ENCODE measurements at places on chromosomes 5 and 9.

DNA sequence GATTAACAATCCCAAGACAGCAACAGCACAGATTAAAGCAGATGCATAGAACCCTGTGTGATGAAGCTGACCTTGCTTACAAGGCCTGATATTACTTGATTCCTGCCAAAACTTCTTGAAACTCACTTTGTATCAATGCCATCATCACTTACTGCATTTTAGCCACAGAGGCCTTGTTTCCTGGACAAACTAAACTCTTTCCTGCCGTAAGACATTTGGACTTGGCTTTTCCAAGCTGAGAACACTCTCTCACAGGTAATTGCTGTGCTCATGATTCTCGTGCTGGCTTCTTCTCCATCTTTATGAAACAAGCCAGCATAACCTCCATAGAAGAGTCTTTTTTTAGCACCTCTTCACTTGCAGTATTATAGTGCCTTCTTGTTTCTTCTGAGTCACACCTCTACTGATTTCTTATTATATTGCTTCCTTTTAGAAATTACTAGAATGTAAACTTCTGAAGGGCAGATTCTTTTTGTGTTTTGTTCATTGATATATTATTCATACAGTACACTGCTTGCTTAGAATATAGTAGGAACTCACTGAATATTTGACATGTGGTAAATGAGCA, 456.5 kb upstream of the ZNF608 start:
- no peak for DNase-seq

- DNase-seq: no peak
Observed at GRCh38 chr5:59496524-59497134, 396.9 kb downstream of the PDE4D start.

DNA sequence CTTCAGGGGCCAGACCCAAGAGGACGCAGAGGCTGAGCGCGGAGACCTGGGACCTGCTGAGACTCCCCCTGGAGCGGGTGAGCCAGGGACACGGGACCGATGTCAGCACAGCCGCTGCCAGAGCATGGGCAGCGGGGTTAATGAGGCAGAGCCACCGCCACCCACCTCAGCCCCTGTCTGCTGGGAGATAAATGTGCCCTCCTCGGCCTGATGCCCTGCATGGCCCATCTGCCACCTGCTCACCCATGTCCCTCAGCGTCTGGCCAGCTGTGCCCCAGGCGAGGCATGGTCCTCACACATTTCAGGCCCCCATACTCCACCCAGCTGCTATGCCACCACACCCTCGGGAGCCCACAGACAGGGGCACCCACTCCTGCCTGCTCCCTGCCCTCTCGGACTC, 14.9 kb downstream of the DNLZ start:
- DNase-seq: no peak

- DNase-seq: no peak
Observed at GRCh38 chr5:93221-93980, 1.4 kb downstream of the PLEKHG4B start.

DNA sequence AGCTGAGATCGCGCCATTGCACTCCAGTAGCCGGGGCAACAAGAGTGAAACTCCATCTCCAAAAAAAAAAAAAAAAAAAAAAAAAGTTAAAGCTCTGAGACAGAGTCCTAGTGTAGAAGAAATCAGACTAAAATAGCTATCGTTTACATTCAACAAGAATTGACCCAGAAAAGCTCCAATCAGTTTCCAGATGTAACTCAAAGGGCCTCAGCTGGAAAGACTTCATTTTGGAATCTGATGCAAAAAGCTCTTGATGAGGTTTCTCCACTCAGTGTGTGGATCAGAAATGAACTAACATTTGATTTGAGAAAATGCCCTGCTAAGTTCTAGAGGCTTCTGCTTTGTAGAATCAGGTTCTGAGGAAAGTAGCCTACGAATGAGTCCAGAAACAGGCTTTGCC, 7.2 kb upstream of the C1QTNF2 start:
- DNase-seq: no peak

- DNase-seq: no peak
Observed at GRCh38 chr9:16321461-16322119, 548.9 kb downstream of the BNC2 start.

- no peak for DNase-seq
Observed at GRCh38 chr9:115553060-115553773, 435.3 kb upstream of the TNC start.

GRCh38 chr5:5246736-5247135, 106.6 kb downstream of the ADAMTS16 start:
- no peak for DNase-seq

DNA sequence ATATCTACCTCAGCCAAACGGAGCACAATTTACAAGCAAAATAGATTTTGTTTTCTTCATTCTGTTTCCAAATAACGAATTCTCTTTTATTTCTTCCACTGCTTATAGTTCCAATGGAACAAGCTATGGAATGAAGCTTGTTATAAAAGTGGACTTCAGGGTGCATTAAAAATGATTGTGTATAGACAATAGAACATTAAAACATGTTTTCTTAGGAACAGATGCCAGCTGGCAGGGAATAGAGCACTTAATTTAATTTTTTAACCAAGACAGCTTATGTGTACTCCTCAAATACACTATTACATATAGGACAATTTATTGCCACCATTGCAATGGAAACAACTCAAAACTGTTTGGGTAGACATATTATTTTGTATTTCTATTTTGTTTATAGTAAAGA, 860.1 kb upstream of the TYRP1 start:
- no peak for DNase-seq

DNA sequence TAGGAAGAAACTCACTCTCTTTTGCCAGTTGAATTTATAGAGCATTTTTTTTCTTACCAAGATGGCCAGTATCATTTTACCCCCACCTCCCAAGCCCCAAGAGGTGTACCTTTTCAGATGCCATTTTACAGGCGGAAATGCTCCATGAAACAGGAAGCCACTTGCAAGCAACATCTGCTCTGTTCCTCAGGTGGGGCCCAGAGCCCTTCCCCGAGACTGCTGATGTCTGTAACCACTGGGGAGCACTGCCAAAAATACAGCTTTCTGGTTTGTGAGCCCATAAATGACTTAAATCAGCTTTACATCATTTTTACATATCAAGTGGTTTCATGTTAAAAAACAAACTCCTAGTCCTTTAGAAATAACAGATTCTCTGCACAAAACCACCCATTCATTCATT, 42.9 kb upstream of the GARNL3 start:
- DNase-seq: no peak

DNA sequence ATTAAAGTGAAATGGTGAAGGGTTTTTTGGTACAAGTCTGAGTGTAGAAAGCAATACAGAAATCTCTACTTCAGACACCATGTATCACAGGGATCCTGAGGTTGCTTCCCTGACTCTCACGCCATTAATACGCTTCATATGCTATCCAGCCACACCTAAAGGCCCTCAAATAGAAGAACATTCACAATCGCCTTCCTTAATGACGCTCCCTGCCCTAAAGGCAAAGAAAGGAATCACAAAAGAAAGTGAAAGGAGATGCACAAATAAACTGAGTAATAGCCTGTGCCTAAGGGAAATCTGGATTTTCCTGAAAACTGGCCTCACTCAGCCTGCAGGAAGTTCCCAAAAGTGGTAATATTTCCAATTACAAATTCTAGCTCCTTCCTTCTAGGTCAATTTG, 1002.7 kb upstream of the DMAC1 start:
- DNase-seq: no peak

DNA sequence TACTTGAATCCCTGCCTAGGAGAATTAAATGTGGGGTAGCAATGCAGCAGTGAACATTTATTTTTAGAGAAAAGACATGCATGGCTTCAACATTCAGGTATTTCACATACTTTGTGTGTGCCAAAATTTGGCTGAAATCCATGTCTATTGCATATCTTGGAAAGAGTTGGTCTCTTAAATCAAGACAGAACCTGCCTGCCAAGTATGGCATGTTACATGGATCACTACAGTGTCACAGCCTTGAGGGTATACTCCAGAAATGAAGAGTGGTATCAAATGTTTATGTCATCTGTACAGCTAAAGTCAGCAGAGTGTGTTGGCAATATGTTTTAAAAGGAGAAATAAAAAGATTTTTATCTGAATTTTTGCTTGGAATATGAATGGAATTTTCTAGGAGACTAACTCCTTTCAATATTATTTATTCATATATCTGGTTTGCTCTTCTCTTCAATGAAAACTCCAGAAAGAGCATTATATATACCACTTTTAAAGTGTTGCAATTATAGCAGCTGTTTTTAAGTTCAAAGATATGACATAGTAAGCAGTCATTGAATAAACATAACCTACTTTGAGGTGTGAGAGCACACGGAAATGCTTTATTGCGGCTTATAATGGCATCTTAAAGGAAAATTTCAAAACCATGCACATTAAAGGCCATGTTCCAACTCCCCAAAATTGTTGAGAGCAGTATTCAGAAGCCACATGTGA, 95.4 kb upstream of the MINAR2 start:
- no peak for DNase-seq

GRCh38 chr5:135999406-136000139, 29.2 kb upstream of the TGFBI start:
- DNase-seq: no peak
